Fibroblast of lung (primary cell): ENCODE measurements at places on chromosomes 4 and X.

- no peak for DNase-seq
These were observed 16.9 kb upstream of the TSR2 start for GRCh38 chrX:54423161-54423888.

- no peak for DNase-seq
These were observed 282.7 kb downstream of the DKK2 start for GRCh38 chr4:106753426-106753825.

GRCh38 chr4:104469794-104470193 is 24.9 kb downstream of the CXXC4 start:
- no peak for DNase-seq

GRCh38 chr4:2182994-2183393 is 58.9 kb downstream of the HAUS3 start:
- DNase-seq: peak; percentile 87

- DNase-seq: peak; percentile 11
These were observed 61.6 kb downstream of the KIT start for GRCh38 chr4:54719378-54719777.

- peak; percentile 37 for DNase-seq
These were observed 71.3 kb downstream of the SLC9A7 start for GRCh38 chrX:46687619-46688018.

GRCh38 chr4:171880136-171880535 is 66.9 kb downstream of the GALNTL6 start:
- peak; percentile 0 for DNase-seq

GRCh38 chr4:185773419-185773818 is 38.6 kb downstream of the SORBS2 start:
- no peak for DNase-seq

- peak; percentile 74 for DNase-seq
These were observed 30.4 kb downstream of the LAMTOR3 start for GRCh38 chr4:99863804-99864203.

DNA sequence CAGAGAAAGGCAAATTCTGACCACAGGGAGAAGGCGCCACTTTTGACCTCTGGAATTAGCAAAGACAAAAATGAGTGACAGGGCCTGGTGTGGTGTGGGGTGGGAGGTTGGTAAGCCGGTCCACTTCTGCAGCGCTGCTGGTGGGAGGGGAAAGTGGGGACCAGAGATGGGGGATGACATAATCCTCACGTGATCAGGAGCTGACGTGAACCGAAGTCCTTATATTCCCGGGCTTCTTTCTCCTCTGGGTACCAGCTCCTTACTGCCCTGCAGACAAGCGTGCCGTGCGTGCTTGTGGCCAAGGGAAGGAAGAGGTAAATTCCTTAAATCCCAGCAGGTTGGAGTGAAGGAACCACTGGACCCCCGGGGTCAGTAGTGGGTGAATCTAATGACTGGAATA is at the start of gene TCEAL7:
Gene TCEAL7, plus strand, starts transcription at position 249 of the 400 bp plus-strand sequence. CDS start 1,165 bp downstream, outside the sequence.
- DNase-seq: peak; percentile 65
